ENCODE measurements at places on chromosomes 4 and X.

GRCh38 chrX:45619290-45619689, 418.6 kb upstream of the DIPK2B start:
- no peak for DNase-seq

GRCh38 chr4:26856906-26857277, 3.7 kb upstream of the STIM2 start:
- no peak for DNase-seq

- DNase-seq, result no peak
Observed at GRCh38 chr4:184165291-184165690, 52.4 kb downstream of the ENPP6 start.

- no peak for DNase-seq
Observed at GRCh38 chrX:133362538-133362937, 52.8 kb downstream of the GPC4 start.

GRCh38 chrX:68989865-68990606, 161.2 kb downstream of the EFNB1 start:
- no peak for DNase-seq

DNA sequence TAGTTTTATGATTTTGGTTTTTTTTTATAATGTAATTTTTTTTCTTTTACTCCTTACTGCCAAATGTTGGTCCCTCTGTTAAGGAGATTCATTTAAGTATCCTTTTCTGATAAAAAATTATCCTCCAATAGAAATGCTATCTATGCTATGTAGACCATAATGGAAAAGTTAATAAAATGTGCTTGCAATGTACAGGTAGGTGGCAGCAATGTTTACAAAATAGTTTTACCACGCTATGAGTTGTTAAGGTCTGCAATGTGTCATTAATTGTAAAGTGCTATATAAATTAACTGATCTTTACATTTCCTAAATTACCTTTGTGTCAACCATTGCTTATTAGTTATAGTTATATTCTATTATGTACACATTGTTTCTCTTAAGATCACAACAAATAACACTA, 3.8 kb upstream of the CENPC start:
- DNase-seq, result no peak

DNA sequence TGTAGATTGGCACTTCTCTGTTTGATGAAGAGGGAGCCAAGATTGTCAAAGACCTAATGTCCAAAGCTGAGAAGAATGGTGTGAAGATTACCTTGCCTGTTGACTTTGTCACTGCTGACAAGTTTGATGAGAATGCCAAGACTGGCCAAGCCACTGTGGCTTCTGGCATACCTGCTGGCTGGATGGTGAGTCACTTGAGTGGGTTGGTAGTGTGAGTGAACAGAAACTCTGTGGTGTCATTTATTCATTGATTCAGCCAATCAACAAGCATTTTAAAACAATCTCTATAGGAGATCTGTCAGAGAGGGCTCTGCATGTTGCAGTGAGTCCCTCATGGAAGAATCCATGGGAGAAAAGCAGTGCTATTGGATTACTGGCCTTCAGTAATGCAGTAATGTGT, 16.3 kb downstream of the TAF9B start:
- peak; percentile 66 for DNase-seq

DNA sequence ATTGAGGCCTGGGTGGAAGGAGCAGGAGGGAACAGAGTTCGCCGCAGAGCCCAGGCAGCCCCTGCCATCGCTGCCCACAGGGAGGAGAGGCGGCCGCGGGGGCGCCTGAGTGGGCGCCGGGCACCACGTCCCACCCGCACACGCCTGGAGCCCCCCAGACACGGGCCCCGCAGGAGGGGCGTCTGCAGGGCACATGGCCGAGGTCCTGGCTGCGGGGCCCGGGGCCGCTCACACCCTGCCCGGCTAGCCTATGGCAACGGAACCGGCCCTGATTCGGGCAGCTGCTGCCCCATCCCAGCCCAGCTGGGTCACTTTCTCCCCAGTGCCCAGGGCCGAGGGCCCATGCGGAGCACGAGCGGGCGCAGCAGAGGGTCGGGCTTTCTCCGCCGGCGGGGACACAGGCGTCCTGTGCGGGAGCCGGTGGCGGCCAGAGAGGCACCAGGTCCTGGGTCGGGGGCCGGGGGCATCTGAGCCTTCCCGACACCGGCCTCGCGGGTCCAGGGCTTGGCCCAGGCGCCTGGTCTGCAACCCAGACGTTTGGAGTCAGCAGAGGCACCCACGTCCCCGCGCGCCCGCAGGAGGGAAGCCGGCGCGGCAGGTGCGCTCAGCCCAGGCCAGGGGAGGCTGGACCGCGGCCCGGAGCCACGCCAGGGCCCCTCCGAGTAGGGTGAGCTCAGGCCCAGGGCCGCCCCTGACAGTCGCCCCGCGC, 91.2 kb downstream of the FAM53A start:
- DNase-seq, result no peak

GRCh38 chr4:69888336-69888735, 28.4 kb upstream of the SULT1E1 start:
- no peak for DNase-seq

DNA sequence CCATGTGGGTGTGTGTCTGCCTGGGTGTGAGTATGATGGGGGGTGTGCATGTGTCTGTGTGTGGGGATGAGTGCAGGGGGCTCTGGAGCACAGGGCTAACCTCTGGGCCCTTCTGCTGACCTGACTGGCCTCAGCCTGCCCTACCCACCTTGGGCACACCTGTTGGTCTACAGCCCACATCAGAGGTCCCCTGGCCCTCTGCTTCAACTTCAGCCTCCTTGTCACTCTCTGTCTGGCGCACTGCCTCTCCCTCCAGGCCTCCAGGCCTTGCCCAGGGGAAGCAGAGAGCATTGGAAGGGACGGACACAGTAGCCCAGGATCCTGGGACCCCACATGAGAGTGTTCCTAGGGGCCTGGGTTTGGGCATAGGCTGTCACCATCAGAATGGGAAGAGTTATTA, 115.4 kb downstream of the EFNB1 start:
- DNase-seq, result no peak

DNA sequence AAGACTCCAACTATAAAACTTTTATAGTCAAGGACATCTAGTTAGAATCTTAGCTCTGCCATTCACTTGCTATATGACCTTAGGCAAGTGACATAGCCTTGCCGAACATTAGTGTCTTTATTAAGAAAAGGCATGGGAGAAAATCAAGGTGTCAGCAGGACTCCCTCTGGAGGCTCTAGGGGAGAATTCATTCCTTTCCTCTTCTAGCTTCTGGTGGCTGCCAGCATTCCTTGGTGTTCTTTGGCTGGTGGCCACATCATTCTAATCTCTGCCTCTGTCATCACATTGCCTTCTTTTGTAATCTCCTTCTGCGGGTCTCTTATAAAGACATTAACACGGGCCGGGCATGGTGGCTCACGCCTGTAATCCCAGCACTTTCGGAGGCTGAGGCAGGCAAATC, 99.8 kb downstream of the PPP1R2C start:
- no peak for DNase-seq

DNA sequence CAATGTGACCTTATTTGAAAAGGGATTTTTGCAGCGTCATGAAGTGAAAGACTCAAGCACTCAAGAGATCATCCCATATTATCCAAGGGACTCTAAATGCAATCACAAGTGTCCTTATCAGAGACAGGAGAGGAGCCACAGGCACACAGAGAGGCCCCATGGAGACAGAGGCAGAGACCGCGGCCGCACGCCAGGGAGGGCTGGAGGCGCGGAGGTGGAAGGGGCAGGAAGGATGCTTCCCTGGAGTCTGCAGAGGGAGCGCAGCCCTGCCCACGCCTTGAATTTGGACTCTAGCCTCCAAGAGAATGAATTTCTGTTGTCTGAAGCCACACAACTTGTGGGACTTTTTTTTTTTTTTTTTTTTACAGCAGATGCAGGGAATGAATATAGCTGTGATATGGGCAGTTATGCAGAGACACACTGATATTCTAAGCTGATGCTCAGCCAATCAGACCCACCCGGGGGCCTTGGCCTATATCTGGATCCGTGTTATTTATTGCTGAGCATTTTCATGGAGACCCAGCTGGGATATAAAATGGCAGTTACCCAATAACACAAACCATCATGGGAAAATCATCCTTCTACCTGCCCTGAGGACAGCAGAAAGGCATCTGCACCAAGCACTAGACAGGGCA, 244.8 kb upstream of the PSAPL1 start:
- no peak for DNase-seq

DNA sequence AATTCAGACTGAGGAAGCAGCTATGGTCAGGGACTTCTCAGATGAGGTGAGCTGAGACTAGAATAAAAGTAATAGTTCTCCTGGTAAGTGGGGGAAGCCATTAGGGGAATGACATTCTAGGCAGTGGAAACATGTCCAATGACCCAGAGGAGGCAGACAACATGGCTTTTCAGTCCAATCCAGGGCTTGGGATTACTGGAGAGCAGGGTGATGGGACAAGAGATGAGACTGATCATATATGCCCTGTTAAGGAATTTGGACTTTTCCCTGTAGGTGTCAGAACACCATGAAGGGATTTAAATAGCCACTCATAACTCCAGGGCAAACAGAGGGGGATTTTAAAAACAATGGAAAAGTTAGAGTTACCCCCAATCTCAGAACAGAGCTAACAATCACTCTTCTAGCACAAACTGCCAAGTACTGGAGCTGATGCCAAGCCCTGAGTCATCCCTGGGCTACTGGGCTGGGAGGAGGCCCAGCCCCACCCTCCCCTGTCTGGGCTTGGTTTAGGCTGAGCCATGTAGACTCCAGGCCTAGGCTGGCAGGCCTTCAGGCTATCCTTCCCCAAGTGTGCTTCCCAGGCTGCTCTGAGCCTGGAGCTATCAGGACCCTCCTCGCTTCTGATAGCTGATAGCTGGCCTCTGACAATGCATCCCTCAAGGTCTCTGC, 22.7 kb upstream of the MSN start:
- peak; percentile 49 for DNase-seq

DNA sequence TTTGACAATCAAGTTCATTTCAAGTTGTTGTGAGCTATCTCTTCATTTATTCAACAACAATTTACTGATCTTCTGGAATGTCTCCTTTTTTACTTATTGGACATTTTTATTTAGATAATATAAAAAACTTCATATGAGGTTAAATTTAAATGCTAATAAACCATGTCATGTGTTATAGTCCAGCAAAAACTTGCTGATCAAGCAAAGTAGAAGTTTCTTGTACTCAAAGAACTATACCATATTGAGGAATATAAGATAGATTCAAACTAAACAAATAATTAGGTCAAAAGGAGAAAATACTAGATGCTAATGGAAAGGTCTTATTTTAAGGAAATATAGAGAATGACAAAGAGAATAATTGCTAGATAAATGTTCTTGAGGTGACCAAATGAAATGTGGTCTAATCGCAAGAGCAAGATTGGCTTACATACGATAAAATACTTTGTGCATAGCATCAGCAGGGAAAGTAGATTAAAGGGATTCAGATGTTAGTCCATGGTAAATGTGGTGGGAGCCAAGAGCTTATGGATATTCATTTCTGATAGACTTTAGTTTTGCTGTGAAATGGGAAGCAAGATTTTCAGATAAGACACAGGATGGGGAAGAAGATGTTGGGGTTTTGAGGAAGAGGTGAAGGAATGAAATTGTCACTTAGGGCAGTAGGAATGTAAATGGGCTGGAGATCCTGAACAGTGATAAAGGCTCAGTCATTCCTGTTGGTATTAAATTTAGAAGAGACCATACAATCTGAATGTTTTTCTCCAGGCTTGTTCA, 229.5 kb downstream of the MAPK10 start:
- DNase-seq, result no peak

- no peak for DNase-seq
Observed at GRCh38 chr4:87014284-87014782, 79.5 kb downstream of the AFF1 start.

- DNase-seq, result no peak
Observed at GRCh38 chr4:54440394-54441136, 211.5 kb downstream of the PDGFRA start.

DNA sequence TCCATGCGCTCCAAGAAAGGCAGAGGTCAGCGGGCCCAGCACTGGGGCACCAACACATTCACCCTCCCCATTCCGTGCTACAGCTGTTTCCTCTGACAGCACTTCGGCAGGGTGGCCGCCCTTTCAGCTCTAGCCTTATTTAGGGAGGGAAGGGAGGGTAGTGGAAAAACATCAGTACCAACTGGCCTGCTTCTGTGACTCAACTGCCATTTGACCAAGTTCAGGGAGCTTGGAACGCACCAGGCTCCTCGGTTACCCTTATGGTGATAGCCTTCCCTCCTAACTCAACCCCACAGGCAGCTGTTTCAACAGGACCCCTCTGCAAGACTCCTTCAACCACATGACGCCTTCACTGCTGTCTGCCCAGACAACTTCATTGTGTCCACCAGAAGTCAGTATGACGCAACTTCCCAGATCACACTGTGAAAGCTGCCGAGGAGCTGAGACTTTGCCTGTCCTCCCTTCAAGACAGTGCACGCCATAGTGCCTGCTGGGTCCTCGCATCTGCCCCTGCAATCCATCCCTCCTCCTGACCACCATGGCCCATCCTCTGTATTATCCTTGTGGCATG, 132.2 kb downstream of the AFAP1 start:
- DNase-seq, result no peak

GRCh38 chr4:45741897-45742296, 382.0 kb downstream of the GABRG1 start:
- DNase-seq, result no peak

- DNase-seq, result no peak
Observed at GRCh38 chrX:109378281-109378680, 103.6 kb downstream of the GUCY2F start.

DNA sequence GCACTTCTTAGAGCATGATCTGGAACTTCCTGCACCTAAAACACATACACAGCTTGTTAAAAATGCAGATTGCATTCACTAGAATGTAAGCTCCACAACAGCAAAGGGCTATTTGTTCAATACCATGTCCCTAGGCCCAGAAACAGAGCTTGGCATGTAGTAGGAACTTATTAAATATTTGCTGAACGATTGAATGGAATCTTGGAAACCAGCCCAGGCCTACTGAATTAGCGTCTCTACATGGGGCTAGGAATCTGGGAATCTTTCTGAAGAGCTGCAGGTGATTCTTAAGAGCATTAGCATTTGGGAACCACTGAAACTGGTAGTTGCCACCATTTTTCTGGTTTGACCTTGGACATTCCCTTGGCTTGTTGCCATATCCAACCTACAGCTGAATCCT, 234.1 kb downstream of the STIM2 start:
- DNase-seq, result no peak

DNA sequence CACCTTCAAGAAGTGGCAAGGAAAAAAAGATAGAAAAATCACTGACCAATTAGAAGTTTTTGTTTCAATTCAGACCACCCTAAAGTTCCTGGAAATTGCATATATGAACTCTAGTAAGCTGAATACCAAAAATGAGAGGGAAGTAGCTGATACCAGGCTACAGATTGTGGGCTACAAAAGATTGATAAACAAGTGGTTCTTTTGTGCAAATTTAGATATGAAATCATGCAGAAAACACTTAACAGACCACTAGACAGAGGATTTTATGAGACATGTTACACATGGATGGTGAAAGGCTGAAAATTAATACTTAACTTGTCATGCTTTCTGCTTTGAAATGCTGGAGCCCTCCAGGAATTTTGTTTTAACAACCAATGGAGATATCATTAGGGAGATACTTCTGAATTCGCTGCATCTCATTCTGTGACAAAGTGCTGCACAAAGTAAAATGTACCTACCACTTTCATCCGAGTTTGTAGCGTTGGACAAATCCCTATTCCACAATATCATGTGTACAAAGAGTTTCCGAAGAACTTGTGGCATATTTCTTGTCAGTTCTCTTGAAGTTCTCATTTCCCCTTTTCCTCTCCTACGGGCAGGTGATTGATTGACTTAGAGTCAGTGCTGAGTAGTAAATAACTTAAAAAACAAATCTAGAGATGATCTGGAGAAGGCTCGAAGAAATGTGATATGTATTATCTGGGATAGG, 235.0 kb downstream of the PALLD start:
- no peak for DNase-seq
